Stomach (tissue), 19 donors: ENCODE measurements at places on chromosomes 5 and 9. TPM values are rescaled to one million over a fixed set of nuclear protein-coding genes. Genes with fewer than 3 reads are reported as not detected.

Gene LCN6
- 19.5 TPM for polyA plus RNA-seq

Gene FBP2
- 45.8 TPM for polyA plus RNA-seq

DNA sequence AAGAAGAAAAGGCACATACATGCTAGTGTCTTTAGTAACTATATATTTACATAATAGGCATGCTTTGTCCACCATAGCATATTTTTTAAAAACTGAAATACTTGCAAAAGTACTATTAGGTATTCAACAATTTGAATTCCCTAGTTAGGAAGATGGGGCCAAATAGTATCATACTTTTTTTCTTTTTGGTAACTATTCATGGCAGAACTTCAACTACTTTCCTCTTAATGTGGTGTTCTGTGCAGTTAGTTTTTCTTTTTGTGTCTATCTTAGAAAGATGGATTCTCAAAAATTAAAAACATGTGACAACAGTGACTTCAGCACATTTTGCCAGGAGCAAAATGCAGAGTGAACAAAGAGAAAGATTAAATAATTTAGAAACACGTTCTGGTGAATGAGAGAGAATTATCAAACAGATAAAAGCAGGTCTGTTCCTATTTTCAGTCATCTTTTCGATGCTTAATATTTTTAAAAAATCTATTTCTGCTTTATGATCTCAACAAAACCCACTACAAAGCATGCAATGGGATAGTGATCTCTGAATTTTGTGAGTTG, 341.1 kb downstream of the ARL15 start:
- H3K27ac ChIP-seq, result no peak overlapping the region
- H3K4me3 ChIP-seq, result no peak overlapping the region
- no peaks in the 10 kb centered on the region for H3K27me3 ChIP-seq
- DNase-seq, result no peak

Gene GRIA1
- not detected for polyA plus RNA-seq

- H3K27ac ChIP-seq, result no peak overlapping the region
- H3K4me3 ChIP-seq, result no peak overlapping the region
- peaks cover 22% of the 10 kb centered on the region for H3K4me1 ChIP-seq
- no peaks in the 10 kb centered on the region for H3K36me3 ChIP-seq
Measured at GRCh38 chr5:52692039-52692438, 95.7 kb upstream of the ITGA1 start.

- no peak for DNase-seq
- no peaks in the 10 kb centered on the region for H3K4me1 ChIP-seq
- no peak overlapping the region for H3K27ac ChIP-seq
- H3K36me3 ChIP-seq, result no peaks in the 10 kb centered on the region
- H3K4me3 ChIP-seq, result no peak overlapping the region
Measured at GRCh38 chr5:176133877-176134276, 104.3 kb upstream of the SIMC1 start.
